ENCODE measurements at places on chromosomes 6 and 20. TPM values are rescaled to one million over a fixed set of nuclear protein-coding genes. Genes with fewer than 3 reads are reported as not detected.

DNA sequence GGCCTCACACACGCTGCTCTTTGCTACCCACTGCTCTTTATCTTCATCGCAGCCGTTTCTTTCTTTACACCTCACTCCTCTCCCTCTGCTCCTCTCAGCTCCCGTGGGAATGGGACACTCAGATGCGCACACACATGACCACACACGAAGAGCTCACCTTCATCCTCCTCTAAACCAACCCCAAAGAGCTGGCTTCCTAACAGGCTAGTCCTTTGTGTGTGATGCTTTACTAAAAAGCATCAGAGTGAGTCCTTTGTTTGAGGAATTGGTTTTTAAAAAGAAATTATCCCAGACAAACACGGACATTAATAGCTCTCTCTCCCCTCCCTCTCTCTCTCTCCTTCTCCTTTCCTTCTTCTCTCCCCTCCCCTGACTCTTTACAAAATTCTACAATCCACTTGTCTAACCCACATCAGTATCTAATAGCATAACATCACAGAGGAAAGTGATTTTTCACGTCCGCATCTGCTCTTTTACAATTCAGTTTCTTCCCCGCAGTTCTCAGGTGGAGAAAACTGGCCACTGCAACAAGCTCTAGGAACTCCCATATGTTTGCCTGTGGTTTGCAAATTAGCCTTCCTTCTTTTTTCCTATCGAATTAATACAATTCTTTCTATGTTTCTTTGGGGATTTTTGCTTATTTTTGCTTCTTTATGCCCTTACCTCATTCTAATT, 306.8 kb upstream of the CNR1 start:
- no peaks in the 10 kb centered on the region for H3K4me1 ChIP-seq
- no peak overlapping the region for H3K4me3 ChIP-seq
- no peaks in the 10 kb centered on the region for H3K27me3 ChIP-seq
- no peak overlapping the region for H3K27ac ChIP-seq
- no peaks in the 10 kb centered on the region for H3K36me3 ChIP-seq
- no peak for DNase-seq

DNA sequence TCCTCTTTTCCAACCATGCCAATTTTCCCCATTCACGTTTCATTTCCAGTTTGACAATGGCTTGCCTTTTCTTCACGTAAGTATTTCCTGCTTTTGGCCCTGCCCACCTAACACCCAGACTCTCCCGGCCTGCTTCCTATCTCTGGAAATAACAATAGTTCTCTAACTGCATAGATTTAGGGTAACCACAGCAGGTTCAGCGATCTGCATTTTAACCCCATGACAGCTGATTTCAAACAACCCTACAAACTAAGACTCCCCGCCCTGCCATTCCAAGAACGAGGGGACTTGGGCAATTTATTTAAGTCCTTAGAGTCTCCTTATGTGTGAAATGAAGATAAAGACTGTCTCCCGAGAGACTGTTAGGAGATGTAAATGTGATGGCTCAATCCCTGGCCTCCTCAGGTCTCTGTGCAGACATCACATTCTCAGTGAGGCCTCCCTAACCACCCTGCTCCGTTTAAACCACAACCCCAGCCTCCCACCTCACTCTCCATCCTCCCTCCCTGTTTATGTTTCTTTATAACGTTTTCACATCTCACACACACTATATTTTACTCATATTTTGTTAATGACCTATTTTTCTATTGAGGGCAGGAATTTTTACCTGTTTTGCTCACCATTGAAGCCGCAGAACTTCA, 134.8 kb downstream of the GJA10 start:
- no peaks in the 10 kb centered on the region for H3K27me3 ChIP-seq
- no peak overlapping the region for H3K4me3 ChIP-seq
- peaks cover 3% of the 10 kb centered on the region for H3K4me1 ChIP-seq
- no peak overlapping the region for H3K27ac ChIP-seq
- no peaks in the 10 kb centered on the region for H3K36me3 ChIP-seq
- no peak for DNase-seq

Gene ANGPT4
- 0.70 TPM for polyA plus RNA-seq

Gene ZC2HC1B
- polyA plus RNA-seq, result 0.09 TPM

DNA sequence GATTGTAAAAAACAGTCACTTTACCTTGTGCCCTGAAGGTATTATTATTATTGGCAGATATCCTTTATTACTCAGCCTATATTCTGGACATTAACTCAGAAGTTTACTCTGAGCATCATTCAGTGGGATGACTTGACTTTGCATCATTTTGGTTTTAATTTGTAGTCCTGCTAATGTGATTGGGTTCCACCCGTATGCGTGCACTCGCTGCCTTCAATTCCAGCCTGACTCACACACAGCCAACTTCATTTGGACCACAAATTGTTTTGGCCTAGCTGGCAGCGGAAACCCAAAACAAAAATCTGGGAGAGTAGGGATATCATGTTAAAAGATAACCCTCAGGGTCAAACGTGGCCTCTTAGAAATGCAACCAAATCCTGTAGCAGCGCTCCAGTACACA, 704.4 kb upstream of the SLC35B3 start:
- H3K36me3 ChIP-seq, result no peaks in the 10 kb centered on the region
- H3K4me1 ChIP-seq, result no peaks in the 10 kb centered on the region
- H3K4me3 ChIP-seq, result no peak overlapping the region
- no peak overlapping the region for H3K27ac ChIP-seq
- DNase-seq, result no peak
- H3K27me3 ChIP-seq, result no peaks in the 10 kb centered on the region

- H3K4me1 ChIP-seq, result peaks cover 2% of the 10 kb centered on the region
- DNase-seq, result no peak
- H3K4me3 ChIP-seq, result no peak overlapping the region
- H3K36me3 ChIP-seq, result peaks cover 6% of the 10 kb centered on the region
- H3K27me3 ChIP-seq, result no peaks in the 10 kb centered on the region
These were observed 38.6 kb downstream of the SLC9A8 start for GRCh38 chr20:49851231-49851705.

Gene SAPCD1
- polyA plus RNA-seq, result 2.7 TPM

Gene RCAN2
- polyA plus RNA-seq, result 0.67 TPM

GRCh38 chr6:3904518-3904917, 55.3 kb downstream of the FAM50B start:
- H3K4me3 ChIP-seq, result no peak overlapping the region
- no peaks in the 10 kb centered on the region for H3K36me3 ChIP-seq
- no peaks in the 10 kb centered on the region for H3K27me3 ChIP-seq
- no peak for DNase-seq
- H3K27ac ChIP-seq, result no peak overlapping the region

DNA sequence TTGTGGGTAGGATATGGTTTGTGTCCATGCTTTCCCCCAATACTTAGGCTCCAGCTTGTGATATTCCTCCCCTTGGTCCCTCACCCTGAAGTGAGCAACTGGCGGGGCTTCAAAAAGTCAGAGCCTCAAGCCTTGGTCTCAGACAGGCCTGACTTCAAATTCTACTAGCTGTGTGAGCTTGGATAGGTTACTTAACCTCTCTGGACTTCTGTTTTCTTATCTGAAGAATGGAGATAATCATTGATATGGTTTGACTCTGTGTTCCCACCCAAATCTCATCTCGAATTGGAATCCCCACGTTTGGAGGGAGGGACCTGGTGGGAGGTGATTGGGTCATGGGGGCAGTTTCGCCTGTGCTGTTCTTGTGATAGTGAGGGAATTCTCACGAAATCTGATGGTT, 94.9 kb upstream of the CD83 start:
- no peaks in the 10 kb centered on the region for H3K4me1 ChIP-seq
- no peak for DNase-seq
- no peak overlapping the region for H3K4me3 ChIP-seq
- no peaks in the 10 kb centered on the region for H3K27me3 ChIP-seq
- H3K27ac ChIP-seq, result no peak overlapping the region

Gene BRD2
- polyA plus RNA-seq, result 76.2 TPM

DNA sequence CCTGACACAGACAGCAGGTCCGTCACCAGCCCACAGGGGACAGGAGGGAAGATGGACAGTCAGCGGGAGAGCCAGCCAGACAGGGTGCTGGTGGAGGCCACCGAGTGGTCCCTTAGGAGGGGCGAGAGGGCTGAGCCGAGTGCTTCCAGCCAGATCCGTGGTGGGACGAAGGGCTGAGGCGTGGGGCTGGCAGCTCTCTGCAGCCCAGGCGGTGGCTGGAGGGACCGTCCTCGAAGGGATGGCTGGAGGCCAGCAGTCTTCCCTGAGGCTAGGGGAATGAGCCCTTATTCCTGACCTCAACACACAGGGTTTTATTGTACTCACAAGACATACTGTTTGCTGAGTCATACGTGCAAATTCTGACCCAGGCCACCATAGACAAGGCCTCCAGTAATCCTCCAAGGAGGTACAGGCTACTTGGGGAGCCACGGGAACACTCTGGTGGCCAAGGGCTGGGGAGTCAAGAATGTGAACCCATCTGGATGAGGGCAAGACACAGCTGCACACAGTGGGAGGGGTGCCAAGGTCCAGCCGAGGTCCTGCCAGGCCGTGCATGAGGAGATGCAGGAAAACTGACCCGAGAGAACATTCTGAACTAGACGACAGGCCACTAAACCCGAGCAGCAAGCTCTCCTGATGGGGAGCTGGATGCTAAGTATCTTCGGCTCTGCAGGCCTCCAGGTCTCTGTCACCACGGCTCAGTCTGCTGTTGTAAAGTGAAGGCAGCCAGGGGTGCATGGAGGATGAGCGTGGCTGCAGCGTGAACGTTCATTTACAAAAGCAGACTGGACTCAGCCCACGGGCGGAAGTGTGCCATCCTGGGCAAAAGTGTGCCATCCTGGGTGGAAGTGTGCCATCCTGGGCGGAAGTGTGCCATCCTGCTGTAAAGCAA, 242.5 kb downstream of the TTLL2 start:
- DNase-seq, result no peak
- peak overlapping the region; percentile 27 for H3K27ac ChIP-seq
- H3K36me3 ChIP-seq, result no peaks in the 10 kb centered on the region
- peaks cover 21% of the 10 kb centered on the region for H3K4me1 ChIP-seq
- H3K27me3 ChIP-seq, result no peaks in the 10 kb centered on the region

- H3K4me1 ChIP-seq, result no peaks in the 10 kb centered on the region
- no peak overlapping the region for H3K27ac ChIP-seq
- H3K4me3 ChIP-seq, result no peak overlapping the region
- no peaks in the 10 kb centered on the region for H3K36me3 ChIP-seq
These were observed 29.5 kb upstream of the SALL4 start for GRCh38 chr20:51831866-51832265.

DNA sequence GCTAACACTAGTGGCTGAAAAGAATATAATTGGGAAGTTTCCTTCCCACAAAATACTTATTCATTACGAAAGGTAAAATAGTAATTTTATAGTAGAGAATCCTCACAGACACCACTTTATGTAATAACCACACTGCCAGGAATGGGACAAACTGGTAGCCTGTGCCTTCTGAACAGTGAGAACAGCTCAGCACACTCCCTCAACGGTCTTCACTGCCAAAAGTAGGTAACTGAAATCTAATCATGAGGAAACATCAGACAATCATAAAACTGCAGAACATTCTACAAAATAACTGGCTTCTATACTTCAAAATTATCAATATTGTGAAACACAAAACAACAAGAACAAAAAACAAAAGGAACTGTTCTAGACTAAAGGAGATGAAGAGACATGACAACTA, 44.1 kb downstream of the NUP153 start:
- H3K4me3 ChIP-seq, result no peak overlapping the region
- H3K27me3 ChIP-seq, result no peaks in the 10 kb centered on the region
- H3K27ac ChIP-seq, result no peak overlapping the region
- no peaks in the 10 kb centered on the region for H3K4me1 ChIP-seq

GRCh38 chr20:23519556-23519955, 28.6 kb downstream of the CST8 start:
- DNase-seq, result no peak
- H3K4me1 ChIP-seq, result no peaks in the 10 kb centered on the region
- H3K27ac ChIP-seq, result no peak overlapping the region
- H3K36me3 ChIP-seq, result no peaks in the 10 kb centered on the region

GRCh38 chr6:136737871-136738691, 54.2 kb downstream of the MAP3K5 start:
- H3K4me1 ChIP-seq, result peaks cover 3% of the 10 kb centered on the region
- H3K27me3 ChIP-seq, result no peaks in the 10 kb centered on the region
- peak; percentile 66 for DNase-seq
- no peaks in the 10 kb centered on the region for H3K36me3 ChIP-seq

Gene VGLL2
- polyA plus RNA-seq, result 0.28 TPM

DNA sequence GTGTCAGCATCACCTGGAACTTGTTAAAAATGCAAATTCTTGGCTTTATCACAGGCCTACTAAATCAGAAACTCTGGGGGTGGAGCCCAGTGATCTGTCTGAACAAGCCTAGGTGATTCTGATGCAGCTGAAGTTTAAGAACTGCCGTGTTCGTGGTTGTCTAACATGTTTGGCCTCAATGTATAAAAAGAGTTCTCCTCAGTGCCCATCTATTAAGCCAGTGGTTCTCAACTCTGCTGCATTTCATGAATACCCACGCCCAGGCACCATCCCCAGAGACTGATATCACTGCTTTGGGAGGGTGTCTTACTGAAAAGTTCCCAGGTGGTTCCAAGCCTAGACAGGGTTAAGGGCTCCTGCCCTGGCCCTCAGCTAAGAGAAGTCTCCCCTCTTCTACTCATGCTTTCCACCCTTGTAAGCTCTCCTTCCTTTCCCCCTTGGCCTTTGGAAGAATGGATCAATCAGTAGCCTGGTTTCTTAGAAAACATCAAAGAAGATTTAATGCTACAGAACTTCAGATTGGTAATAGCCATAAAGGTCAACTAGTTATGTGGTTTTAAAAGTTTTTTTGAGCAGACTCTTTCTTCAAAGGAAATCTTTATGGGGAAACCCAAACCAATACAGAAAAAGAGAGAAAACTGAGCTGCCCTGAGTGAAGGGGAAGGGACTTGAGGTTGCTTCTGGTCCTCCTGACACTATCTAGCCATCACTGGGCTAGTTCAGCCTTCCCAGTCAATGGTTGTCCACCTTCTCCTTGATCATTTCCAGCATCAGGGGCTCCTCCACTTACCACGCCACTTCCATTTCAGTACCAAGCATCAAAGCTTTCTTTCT, 38.9 kb upstream of the TNFAIP3 start:
- H3K27me3 ChIP-seq, result no peaks in the 10 kb centered on the region
- no peak overlapping the region for H3K27ac ChIP-seq
- no peaks in the 10 kb centered on the region for H3K4me1 ChIP-seq

DNA sequence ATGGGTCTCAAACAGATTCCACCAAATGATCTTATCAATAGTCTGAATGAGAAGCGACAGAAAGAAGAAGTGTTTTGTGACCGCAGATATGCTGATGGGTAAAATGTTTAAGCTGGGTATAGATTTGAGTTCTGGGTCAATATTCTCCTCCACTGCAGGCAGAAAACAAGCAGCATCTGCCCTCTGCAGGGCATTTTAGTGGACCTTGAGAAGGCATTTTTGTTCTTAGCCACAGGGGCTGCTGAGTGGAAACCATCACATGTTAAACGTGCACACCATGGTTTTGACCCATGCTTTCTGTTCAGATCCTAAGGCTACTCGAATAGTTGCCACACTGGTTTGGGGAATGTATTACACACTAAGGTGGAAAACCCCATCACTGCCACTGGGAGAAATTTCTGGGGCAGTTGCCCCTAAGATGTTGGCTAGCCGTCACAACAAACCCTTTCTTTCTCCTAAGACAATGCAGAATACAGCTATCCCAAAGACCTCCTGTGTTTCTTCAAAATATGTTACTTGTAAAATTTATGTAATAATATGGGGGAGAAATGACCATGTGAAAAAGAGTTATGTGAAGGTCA, 5.5 kb downstream of the POU3F2 start:
- peaks cover 3% of the 10 kb centered on the region for H3K27me3 ChIP-seq
- peaks cover 5% of the 10 kb centered on the region for H3K4me1 ChIP-seq
- no peak overlapping the region for H3K27ac ChIP-seq
